ENCODE measurements at places on chromosomes 12 and 14.

DNA sequence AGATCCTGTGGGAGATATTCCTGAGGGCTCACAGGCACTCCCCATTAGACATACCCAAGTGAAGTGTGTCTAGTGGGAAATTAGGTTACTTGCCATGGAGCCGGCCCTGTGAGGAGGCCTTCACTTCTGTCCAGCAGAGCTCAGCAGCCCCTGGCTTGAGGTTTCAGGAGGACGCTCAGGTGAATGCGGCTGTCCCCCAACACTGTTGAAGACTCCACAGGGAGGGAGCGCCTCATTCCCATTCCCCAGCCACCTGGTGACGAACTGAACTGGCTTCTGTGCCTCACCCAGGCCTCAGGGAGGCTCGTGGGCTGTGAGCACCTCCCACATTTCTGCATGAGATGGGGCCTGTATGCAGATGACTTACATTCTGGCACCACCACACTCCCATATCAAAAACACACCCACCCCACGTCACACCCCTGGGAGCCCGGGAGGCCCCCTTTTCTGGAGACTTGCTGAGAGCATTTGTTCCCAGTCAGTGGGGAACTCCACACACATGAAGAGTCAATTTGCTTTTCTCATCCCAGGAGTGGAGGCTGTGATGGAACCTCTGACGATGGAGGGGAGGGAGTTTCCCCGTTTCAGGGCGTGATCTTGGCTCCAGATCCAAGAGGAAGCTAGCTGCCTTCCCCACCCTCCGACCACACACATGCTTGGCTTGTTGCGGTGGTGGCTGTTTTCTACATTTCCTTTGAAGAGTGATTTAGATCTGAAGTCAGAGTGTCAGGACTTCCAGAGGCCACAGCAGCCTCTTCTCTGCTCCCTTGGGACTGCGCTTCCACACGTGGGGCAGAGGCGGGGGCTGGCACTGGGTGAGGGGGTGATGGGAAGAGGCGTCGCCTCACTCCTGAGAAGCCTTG lies 120.7 kb downstream of the ADGRD1 start:
- DNase-seq: no peak

DNA sequence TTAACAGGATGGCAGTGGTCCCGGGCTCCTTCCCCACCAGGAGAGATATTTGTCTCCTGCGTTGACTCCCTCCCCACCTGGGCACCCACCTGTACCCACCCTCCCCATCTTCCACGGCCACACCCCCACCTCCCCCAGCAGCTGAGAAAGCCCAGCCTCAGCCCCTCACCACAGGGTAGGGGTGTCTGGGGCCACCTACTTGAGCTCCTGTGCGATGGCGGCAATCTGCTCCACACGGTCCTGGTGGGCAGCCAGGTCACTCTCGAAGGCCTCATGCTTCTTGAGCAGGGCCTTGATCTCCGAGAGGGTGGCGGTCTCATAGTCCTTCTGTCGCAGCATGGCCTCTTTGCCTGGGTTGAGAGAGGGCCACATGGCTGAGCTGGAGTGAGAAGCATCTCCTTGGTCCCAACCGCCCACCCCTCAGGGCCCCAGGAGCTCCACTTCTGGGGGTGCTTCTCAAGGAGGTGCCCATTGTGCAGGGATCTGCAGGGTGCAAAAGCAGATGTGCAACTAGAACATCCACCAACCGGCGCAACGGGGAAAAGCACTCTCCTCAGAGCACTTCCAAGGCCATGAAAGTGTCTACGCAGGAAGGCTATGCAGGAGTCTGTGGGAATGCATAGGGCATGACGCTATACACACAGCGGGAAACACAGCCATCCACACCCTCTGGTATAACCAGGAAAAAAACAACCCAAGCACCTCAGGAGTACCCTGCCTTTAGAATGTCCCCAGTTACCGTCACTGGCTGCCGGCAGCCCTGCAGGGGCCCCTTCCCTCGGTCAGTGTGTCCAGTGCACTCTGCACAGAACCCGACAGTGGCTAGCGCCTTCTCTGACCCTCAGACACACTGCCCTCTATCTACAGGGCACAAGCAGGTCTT lies 92.6 kb upstream of the ZFP36L1 start:
- no peak for DNase-seq

DNA sequence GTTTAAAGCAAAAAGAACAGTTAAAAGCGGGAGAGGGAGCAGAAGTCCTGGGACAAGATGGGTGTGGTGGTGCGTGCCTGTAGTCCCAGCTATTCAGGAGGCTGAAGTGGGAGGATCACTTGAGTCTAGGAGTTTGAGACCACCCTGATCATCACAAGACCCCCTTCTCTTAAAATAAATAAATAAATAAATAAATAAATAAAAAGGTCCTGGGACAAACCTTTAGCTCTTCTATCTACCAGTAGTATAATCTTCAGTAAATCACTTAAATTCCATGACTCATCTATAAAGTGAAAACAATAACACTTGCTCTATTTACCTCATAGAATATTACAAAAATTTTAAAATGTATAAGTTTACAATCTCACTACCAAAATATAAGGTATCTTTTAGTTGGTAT lies 5.8 kb downstream of the RACGAP1 start:
- no peak for DNase-seq

GRCh38 chr12:26279091-26279490 lies 83.7 kb downstream of the SSPN start:
- no peak for DNase-seq

- DNase-seq: peak; percentile 21
These were observed 467 bp downstream of the KCNK13 start for GRCh38 chr14:90062127-90062794.

DNA sequence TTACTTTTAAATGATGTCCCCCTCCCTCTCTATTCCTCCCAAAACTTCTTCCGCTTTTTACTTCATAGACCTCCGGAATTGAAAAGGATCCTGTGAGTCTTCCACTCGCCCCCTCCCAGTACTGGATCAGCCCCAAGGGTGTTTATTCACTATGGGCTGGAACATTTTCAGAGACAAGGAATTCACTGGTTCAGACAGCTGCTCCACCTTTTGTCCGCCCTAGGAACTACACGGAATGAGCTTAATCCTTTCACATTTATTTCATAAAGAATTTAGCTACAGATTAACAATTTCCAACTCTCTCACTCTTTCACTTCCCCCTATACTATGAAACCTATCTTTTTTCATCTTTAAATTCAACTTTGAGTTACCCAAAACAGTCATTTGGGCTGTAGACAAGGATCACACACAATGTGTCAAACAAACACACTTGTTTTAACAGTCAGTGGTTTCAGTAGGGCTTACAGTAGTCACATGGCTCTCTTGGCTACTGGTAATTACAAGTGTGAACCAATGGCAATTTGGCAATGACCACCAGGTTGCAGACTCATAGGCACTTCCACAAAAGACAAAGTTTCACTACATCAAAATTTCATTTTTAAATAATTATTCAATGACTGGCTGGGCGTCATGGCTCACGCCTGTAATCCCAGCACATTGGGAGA lies 20.6 kb downstream of the CNIH1 start:
- DNase-seq: peak; percentile 37

- no peak for DNase-seq
These were observed 23.0 kb upstream of the GSG1 start for GRCh38 chr12:13126494-13126893.

- no peak for DNase-seq
These were observed 17.3 kb downstream of the TNFAIP2 start for GRCh38 chr14:103140316-103141109.

DNA sequence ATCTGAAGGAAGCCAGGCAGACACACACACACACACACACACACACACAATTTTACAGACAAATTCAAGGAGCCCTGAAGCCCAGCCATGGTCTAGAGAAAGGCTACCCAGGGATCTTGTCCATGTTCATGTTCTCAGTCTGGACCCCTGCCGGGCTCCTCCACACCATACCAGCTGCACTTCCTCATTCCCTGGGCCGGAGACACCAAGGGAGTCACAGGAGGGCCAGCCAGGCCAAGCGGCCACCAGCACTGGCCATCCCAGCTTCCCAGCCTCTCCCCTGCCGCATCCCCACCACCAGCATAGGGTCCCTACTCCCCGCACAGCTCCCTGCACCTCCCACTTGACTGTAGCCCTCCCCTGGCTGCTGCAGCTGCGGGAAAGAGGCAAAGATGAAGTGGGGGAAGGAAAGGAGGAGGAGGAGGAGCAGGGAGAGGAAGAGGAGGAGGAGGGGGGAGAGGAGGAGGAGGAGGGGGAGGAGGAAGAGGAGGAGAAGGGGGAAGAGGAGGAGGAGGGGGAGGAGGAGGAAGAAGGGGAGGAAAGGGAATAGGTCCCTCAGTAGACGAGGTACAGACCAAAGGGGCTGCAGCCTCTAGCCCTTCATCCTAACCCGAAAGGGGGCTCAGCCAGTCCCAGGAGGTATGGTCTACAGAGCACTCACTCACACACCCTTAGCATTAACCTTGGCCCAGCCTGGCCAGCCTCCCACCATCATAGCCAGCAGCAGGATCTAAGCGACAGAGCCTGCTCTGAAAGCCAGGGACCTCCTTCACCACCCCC lies 293.2 kb downstream of the DPF3 start:
- no peak for DNase-seq

- DNase-seq: no peak
These were observed 101.3 kb upstream of the E2F7 start for GRCh38 chr12:77166696-77167095.

- DNase-seq: no peak
These were observed 76.9 kb upstream of the OTX2 start for GRCh38 chr14:56887216-56887615.

DNA sequence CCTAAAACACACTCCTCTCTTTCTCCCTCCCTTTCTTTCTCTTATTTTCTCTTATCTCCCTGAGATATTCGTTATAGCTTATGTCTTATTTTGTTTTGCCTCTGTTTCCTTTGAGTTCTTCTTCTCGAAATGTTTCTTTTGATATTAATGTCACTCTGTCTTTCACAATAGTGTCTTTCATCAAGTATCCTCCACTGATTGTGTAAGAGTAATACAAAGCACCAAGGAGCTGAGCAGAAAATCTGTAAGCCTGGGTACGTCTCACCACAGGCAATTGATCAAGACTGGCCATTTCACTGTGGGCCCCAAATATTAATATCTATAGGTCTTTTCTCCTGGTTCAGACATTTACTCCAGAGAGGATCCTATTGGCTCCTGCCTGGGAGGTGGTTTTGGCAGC lies 4.8 kb upstream of the LYZ start:
- DNase-seq: no peak

DNA sequence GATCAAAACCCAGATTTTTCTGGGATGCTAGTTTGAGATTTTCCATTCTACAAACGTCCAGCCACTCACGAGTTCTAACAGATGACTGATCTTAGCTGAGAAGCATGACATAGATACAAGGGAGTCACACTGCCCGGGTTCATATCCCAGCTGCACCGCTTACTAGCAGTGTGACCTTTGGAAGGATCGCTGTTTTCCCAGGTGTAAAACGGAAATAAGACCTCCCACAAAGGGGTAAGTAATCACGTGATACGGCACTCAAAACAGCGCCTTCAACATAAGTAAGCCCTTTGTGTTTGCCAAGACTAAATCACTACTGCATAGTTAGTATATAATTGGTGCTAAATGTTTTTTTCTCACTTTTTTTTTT lies 624 bp upstream of the PWP1 start:
- peak; percentile 40 for DNase-seq

GRCh38 chr14:89514601-89515000 lies 97.6 kb upstream of the FOXN3 start:
- no peak for DNase-seq

GRCh38 chr14:102911541-102911951 lies 10.9 kb upstream of the AMN start:
- DNase-seq: no peak

DNA sequence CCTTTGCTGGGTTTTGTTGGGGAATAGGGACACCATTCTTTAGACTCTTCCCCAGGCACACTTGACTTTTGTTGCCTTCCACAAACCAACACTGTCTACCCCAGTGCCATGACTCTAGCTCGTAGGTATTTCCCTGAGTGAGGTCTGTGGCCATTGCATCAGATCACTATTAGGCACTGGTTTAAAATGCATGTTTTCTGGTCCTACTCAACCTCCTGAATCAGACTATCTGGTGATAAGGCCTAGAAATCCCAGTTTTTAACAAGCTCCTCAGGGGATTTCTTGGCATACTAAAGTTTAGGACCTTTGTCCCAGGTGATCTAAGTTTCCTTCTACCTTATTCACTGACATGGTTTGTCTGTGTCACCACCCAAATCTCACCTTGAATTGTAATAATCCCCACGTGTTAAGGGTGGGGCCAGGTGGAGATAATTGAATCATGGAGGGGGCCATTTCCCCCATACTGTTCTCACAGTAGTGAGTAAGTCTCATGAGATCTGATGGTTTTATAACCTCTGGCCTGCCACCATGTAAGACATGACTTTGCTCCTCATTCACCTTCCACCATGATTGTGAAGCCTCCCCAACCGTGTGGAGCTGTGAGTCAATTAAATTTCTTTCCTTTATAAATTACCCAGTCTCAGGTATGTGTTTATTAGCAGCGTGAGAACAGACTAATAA lies 87.8 kb upstream of the PSMC1 start:
- DNase-seq: no peak

DNA sequence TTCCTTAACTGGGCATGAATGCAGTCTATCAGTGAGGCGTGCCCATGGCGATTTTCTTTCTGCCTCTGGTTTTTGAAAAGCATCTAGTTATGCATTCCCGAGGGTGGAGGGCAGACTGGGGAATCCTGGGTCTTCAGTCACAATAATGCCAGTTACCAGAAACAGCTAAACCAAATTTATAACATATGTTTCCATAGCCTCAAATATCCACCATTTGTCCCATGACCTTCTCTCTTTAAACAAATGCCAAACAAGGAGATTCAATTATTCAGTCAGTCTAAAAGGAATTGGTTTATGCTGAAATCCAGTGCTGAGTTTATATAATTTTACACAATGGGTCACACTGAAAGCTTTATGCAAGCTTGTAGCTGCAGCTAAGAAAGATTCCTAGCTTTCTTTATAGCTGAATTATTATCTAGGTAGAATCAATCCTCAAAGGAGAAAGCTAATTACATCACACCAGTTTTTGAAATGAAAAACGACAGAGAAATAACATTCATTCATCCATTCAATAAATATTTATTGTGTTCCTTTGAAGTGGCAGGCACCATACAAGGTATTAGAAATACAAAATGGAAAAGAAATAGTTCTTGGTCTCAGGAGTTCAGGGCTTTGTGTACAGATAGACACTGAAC lies 131.3 kb upstream of the RAP1B start:
- no peak for DNase-seq

- DNase-seq: peak; percentile 83
These were observed 20.2 kb upstream of the CLEC4D start for GRCh38 chr12:8493084-8493483.

GRCh38 chr12:131860472-131861260 lies 32.5 kb downstream of the MMP17 start:
- DNase-seq: no peak

DNA sequence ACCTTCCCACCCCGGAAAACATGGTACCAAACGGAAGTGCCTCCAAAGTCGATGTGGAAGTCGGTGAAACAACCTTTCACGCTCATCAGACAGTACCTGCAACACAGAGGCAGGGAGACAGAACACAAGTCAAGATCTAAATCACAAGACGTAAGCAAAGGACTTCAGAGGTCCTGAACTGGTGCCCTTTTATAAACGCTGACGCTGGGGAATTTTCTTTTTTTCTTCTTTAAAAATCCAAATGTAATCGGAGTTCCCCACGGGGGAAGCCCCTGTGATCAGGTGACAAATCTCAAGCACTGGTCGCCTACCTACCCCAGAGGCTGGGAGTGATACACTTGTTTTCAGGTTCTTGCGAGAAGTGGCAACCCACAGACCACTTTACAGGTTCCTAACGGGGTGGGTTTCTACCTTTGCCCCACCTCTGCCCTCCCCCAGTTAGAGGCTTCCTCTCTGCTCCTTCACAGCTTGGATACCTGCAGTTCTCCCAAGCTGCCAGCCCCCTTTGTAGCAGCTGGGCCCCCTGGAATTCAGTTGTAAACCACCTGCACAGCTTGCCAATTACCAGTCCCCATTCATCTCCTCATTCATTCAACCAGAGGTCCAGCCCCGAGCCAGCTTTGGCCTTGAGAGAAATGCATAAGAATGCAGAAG lies 46.2 kb downstream of the KDM2B start:
- DNase-seq: peak; percentile 78
